NCI-H524 treated with DMSO at 0.1 percent for 48 hours (cell line): ENCODE measurements at places on chromosomes 4 and X.

GRCh38 chrX:146109362-146109761 is 291.7 kb downstream of the SLITRK2 start:
- no peak for DNase-seq

DNA sequence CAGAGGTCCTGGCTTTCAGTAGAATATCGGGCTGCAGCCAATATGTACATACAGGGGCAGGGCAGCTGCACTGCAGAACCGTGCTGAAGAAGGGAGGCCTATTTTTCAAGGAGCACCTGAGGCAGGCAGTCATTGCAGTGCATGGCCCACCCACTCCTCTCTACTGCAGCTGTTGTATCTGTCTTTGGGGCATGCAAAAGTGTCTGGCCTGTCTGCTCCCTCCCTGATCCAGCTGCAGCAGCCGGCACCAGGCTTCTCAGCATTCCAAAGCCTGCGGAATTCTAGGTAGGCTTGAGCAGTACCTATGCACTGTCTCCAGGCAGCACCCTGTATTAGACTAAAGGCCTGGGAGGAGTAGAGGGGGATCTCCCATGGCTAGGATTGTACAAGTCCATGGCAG is 415.2 kb upstream of the MAGEB16 start:
- no peak for DNase-seq

GRCh38 chr4:171889681-171890080 is 76.5 kb downstream of the GALNTL6 start:
- no peak for DNase-seq

GRCh38 chr4:181259081-181259709 is 984.0 kb upstream of the TENM3 start:
- DNase-seq = no peak

DNA sequence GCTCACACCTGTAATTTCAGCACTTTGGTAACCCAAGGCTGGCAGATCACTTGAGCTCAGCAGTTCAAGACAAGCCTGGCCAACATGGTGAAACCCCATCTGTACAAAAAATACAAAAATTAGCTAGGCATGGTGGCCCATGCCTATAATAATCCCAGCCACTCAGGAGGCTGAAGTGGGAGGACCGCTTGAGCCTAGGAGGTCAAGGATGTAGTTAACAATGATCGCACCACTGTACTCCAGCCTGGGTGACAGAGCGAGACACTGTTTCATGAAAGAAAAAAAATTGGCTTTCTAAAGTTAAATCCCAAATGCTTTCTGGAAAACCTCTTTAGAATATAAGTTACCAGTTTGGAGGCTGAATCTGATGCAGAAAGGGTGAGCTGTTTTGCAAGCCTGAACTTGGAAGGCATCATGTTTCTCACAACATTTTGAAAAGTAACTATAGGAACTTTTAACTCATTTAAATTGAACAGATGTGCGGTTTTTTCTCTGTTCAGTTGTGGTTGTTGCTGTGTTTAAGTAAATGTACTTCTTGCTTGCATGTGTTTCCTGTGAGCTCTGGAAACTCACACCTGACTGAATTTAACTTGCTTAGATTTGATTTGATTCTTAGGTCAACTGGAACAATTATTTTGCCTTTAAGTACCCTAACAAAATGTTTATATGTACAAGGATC is 39.8 kb upstream of the TMEM131L start:
- DNase-seq = no peak

GRCh38 chr4:83013420-83013867 is 2.8 kb upstream of the LIN54 start:
- no peak for DNase-seq

DNA sequence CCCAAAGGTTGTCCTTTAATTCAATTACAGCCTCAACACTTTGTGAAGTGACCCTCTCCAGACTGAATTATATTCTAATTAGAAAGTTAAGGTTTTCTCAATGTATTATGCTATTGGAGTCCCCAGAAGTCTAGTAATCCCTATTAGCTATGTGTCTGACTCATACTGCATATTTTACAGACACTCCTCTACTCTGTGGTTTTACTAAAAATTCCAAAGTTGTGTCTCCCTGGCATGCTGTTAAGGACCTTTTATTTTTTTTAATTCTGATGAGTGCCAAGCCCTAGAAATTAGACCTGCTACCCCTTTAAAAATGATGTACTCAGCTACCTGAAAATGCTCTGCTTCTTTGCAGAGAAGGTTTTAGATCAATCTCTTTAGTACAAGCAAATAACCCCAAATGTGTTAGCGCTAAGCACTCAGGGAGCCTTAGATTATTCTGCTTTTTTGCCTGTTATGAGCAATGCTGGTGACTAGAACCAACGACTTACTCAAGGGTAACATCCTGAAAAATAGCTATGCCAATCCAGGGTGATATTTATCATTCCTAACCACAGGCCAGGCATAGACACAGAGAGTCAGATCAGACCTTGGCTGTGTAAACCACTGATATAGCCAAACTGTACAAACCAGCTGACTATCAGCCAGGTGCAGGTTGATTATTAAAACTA is 26.1 kb upstream of the CXCL13 start:
- no peak for DNase-seq

- no peak for DNase-seq
Observed at GRCh38 chr4:184369871-184370270, 104.5 kb downstream of the IRF2 start.

DNA sequence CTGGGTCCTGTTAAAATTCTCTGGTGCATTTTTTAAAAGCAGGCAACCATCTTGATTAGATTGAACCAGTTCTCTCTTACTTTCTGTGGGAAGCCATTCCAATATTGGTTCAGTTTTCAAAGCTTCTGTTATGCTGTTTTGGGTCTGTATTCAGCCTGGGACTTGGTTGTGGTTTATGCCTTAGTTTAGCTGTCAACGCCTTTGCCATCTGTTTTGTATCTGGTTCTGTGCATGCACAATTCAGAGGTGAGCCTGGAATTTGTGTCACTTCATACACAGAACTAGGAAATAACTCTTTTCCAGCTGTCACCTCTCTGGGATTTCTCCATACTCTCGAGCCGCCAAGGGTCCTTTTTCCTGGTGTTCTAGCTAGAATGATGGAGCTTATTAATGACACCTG is 46.2 kb downstream of the STAP1 start:
- no peak for DNase-seq
